NCI-H226 (cell line): ENCODE measurements at places on chromosomes 3 and 15.

DNA sequence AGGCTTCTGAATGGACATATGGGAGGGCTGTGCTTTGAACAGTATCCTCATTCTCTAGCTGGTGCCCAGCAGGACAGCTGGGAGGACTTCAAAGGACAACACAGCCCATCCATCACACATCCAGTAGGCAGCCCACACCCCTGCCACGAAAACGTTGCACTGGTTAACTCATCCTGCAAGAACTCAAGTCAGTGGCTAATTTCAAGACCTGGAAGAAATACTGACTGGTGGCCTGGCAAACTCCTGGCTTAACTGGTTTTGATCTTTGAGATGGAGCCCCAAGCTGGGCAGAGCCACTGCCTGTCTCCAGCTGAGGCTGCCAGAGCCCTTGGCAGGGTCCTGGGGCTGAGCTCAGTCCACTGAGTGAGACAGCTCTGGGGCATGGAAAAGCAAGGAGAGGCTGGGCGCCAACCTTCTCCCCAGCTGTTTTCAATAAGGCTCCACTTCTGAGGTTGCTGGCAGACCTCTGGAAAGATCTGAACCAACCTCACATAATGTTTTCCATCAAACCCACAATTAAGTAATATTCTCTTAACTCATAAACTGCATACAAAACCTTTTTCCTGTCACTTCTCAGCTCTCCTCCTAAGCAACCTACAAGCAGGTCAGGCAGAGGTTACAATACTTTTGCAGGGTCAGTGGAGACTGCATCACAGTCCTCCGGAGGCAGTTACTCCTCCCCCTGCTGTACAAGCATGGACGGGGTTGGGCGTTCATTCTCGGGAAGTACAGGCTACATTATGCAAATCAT lies 110.3 kb downstream of the MYLK start:
- no peak for DNase-seq

DNA sequence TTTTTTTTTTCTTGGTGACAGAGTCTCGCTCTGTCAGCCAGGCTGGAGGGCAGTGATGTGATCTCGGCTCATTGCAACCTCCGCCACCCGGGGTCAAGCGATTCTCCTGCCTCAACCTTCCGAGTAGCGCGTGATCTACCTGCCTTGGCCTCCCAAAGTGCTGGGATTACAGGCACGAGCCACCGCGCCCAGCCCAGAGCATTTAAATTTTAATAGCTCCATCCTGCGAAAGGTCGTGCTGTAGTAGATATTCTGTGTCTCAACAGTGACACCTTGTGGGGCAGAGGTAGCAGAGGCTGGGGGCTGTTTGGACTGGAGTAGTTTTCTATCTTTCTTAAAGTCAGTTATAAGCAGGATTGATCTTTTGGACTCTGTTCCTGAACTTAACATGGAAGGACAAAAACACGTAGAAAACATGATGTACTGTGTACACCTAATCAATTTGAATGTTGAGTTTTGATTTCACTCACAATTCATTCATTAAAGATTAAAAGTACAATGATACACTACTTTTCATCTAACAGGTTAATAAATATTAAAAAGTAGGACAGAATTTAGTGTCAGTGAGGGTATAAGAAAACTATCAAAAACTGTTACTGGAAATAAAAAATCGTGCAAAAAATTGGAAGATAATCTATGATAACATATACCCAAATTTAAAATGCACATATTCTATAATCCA lies 11.0 kb upstream of the PDCD6IP start:
- no peak for DNase-seq

DNA sequence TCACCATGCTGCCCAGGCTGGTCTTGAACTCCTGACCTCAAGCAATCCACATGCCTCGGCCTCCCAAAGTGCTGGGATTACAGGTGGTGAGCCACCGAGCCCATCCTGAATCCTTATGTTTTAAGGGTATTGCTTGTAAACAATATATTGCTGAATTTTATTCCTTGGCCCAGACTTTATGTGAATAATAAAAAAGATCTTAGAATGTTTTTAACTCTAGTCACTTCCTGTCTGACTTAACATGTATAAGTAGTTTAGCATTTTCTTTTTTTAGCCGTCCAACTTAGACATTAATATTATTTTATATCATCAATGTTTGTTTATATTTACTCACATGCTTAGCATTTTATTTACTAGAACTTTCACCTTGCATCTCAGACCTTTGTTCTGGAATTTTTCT lies 9.2 kb upstream of the EIF2B5 start:
- DNase-seq = no peak

DNA sequence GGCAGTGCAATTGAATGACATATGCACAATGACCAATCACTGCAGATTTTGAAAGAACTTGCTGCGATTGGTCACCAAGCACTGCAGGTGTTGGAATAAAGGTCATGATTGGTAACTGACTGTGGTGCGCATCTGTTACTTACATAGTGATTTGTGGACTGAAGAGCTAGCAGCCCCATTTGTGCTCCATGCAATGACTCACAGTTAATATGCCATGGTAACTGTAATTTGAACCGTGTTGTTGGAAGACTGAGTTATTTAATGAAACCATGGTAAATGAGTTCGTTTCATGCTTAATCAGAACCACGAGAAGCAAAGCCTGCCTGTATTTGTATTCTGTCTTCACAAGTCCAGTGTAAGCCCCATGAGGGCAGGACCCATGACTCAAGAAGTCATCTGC lies 220.5 kb downstream of the TJP1 start:
- DNase-seq = no peak

DNA sequence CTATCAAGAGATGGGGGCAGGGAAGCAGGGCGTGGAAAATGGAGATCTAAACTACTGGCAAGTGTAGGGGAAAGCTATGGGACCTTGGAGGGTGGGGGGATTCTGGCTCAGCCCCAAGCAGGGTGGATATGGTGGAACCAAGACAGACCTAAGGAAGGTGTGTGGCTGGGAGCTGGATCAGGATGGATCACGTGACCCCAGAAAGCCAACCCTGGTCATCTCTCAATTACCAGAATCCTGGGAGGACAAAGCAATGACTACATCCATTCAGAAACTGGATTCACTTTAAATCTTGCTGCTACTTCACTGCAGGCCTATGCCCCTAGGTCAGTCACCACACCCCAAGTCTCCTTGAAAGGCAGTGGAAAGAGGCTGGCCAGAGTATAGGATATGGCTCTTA lies 68.4 kb downstream of the WHAMM start:
- no peak for DNase-seq

DNA sequence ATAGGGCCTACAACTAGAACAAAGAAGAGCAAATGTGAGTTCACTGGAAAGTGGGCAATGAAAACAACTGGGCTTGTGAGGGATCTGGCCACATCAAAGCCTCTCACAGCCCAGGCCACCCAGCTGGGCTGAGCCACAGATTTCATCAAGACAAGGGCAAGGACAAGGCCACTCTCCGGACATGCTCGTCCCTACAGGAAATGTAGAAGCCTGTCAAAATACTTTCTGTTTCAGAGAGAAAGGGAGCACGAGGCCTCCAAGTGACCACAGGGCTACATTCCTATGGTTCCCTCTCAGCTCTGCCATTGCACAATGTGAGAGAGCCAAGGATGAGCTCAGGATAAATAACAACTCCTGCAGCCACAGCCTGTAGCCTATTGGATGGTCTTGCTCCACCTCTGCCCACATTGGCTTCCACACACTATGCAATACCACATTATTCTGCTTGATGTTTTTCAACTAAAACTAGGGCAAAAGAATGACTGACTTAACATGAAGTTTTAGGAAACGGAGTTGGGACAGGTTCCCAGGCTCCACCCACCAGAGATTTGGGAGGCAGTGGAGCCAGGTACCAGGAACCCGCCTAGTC lies 12.1 kb downstream of the TBC1D2B start:
- peak; percentile 100 for DNase-seq

DNA sequence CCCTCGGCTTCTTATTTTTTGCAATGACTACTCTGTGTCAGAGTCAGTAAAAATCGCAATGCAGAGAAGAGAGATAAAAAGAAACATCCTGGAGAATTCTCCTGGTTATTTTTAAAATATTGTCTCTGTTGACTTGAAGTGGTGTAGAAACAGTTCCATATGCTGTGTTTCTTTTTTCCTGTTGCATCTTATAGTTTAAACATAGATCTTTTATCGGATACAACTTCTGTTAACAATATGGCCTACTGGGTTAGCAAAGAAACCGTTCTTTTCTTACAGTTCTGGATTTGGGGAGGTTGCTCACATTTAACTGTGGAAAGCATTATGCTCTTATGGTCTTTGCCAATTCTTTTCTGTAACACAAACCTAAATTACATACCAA lies 769.1 kb upstream of the CFAP20DC start:
- no peak for DNase-seq

- DNase-seq = no peak
These were observed 2.5 kb downstream of the THSD4 start for GRCh38 chr15:71117714-71118305.

GRCh38 chr15:35000511-35000910 lies 12.4 kb upstream of the ZNF770 start:
- peak; percentile 80 for DNase-seq

DNA sequence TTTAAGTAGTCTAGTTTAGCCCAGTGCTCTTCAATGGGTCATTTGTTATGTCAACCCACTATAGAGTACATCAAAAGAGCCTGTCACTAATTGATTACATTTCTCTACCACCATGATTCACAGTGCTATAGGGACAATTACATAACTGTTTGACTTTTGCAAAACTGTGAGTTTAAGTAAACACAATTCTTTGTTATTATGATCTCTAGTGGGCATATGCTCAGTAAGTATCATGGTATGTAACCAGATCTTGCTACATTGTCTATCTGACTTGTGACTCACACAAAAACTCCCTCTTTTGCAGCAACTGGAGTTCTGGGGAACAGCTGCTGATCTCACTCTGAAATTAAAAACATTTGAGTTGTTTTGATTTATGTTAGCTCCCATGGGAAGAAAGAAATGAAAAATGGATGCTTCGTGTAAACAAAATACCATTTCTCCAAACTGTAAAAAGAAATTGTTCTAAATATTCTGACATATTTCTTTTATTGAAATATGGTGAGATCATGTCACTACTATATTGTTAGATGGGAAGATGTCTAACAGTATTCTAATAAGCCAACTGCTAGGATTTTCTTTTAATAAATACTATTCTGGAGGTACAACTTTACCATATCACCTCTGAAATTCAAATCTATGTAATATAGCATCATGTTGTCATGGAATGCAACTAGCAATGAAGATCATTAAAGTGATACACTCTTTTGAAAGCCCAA lies 470.4 kb downstream of the ROBO1 start:
- peak; percentile 91 for DNase-seq

GRCh38 chr3:16354291-16354690 lies 89.3 kb downstream of the OXNAD1 start:
- no peak for DNase-seq

- DNase-seq = no peak
These were observed 21.2 kb downstream of the CFAP100 start for GRCh38 chr3:126415661-126416591.

GRCh38 chr3:181313335-181313734 lies 323.8 kb upstream of the DNAJC19 start:
- no peak for DNase-seq

- no peak for DNase-seq
These were observed 658.7 kb downstream of the SQOR start for GRCh38 chr15:46293550-46293949.

DNA sequence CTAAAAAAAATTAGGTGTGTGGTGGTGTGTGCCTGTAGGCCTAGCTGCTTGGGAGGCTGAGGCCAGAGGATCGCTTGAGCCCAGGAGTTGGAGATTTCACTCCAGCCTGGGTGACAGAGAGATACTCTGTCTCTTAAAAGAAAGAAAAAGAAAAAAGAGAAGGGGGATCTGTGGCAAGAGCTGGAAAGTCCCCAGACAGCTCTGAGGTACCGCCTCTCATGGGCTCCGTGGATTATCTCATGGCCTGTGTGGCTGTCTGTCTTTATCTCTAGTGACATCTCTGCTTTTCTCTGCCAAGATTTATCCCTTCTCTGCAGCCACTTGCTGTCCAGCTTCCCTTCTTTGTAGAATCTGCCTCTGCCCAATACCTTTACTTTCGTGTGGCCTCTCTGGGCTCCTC lies 5.7 kb downstream of the EXOSC7 start:
- DNase-seq = no peak
